CD4-positive, alpha-beta T cell treated with Interleukin-2 at 100 ng/mL for 4 hours (primary cell): ENCODE measurements at places on chromosomes 1 and 21.

DNA sequence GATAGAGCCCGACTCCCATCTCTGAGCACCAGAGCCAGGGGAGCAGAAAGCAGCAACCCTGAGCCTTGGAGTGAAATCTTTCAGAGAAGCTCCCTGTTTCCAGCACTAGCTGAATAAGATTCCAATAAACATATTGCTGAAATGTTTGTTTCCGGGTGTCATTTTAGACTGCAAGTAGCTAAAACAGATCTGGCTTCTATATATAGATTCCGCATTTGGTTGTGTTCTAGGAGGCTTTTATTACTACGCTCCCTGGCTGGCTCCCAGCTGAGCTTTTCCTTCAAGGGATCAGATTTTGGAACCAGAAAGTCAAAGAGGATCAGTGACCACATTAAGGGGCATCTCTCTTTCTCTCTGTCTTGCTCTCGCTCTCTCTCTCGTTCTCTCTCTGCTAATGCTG lies 88.2 kb downstream of the PAPPA2 start:
- no peak for DNase-seq

GRCh38 chr1:44545961-44546360 lies 128.3 kb downstream of the TMEM53 start:
- DNase-seq, result no peak

DNA sequence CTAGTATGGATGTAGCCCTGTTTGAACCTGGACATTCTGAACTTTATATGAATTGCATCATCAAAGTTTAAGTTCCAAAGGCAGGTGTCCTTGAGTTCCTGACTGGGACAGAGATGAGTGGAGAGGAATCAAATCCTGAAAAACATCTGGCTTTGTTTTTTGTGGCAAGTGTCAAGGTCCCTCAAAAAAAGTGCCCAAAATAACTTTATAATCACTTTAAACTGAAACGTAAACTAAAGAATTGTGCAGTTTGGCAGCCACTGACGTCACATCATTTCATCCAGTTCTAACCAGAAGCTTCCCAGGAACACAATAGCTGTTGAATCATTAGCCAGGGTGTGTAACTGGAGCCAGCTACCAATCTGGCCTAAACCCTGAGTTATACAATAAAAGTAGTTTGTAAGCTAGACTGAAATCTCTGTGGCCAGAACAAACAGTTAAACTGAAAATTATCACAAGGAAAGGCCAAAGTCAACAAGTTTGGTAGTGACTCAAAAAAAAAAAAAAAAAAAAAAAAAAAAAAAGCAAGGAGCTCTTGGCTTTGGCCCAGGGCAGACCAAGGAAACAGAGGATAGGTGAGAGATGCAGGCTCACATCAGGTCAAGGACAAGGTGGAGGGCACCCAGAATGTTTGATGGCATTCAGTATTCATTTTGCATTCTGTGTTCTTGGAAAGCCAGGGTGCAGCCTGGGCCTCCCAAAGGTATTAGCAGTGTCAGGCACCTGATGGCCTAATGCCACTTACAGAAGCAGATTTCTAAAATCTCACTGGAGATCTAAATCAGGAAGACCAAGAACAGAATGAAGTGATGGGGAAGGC lies 74.3 kb downstream of the TNFSF18 start:
- DNase-seq, result no peak

DNA sequence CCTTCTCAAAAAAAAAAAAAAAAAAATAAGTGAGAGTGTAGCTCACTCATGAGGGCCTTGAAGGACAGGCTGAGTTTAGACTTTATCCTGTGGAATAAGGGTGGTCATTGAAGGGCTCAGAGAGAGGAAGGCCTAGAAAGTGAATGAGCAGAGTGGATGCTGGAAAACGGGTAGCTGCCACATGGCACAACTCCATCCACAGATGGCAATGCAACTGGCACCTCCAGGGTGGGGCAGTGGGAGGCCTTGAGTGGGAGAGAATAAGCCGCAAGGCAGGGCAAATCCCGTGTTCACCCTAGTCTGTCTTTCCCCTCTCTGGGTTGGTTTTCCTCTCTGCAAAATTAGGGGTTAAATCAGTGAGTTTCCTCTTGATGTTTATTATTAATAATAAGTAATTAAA lies 3.1 kb downstream of the TNNI1 start:
- DNase-seq, result no peak

DNA sequence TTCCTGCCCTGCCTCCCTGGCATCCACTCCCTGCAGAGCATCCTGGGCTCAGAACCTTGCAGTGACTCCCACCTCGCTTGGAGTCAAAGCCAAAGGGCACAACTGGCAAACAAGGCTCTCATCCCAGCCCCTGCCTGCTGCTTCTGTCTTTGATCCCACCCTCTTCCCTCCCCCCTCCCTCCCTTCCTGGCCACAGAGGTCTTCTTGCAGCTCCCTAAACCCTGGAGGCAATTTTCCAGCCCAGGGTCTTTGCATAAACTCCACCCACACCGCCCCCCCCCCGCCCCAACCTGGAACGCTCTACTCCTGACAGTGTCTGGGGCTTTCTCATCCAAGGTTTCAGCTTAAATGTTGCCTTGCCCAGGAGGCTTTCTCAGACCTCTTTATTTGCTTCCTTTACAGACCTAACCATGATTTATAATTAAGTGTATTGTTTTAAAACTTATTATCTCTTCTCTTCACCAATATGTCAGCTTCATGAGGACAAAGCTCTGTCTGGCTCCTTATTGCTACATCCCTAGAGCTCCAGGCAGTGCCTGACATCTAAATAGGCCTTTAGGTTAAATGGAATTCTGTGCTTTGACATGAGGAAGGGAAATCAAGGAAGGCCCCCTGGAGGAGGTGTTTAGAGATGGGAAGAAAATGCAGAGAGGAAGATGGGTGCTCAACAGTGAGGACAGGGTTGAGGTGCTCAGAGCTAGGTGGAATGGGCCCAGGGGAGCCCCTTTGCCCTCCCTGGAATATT lies 37.7 kb upstream of the PADI1 start:
- no peak for DNase-seq

DNA sequence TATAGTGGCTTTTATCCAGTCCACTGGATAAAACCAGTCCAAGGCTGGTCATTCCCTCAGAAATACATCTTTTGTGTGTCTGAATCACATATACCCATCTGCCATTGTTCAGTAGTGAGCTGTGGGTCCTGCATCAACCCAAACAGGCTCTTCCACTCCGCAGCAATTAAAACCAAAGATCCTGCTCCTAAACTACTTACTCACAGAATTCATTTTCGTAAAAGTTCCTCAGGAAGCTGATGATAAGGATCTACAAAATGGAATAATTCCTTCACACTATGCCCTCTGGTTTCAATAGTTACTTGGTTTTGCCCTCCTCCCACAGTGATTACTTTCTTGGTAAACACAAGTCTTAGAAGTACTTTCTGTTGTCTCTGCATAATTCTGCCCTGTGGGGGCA lies 5.1 kb upstream of the MFSD2A start:
- no peak for DNase-seq

- no peak for DNase-seq
Observed at GRCh38 chr1:116309090-116309870, 63.8 kb upstream of the ATP1A1 start.

GRCh38 chr1:209190591-209191261 lies 392.8 kb upstream of the CAMK1G start:
- DNase-seq, result no peak

DNA sequence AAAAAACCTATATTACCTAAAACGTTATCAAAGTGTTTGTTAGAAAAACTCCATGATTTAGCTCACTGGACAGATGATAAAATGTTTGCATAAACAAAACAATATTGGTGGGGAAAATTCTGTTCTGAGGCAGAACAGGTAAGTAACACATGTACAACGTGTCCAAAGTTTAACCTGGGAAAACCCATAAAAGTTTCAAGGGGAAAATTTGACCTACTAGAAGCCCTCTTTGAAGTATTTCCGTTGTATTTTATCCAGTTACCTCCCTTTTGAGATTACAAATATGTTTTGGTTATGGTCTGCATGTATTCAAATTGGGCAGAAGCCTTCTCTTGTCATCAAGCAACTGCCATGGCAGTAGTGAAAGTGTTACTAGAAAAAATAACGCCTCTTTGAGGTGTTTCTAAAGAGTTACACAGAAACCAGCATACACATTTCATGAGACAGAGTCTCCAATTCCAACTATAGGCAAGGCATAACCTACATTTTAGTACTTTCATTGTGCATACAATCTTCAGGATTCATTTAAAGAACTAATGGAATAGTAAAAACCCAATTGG lies 58.0 kb upstream of the PDC start:
- DNase-seq, result no peak

- DNase-seq, result no peak
Observed at GRCh38 chr1:108816049-108816893, 40.6 kb downstream of the AKNAD1 start.

DNA sequence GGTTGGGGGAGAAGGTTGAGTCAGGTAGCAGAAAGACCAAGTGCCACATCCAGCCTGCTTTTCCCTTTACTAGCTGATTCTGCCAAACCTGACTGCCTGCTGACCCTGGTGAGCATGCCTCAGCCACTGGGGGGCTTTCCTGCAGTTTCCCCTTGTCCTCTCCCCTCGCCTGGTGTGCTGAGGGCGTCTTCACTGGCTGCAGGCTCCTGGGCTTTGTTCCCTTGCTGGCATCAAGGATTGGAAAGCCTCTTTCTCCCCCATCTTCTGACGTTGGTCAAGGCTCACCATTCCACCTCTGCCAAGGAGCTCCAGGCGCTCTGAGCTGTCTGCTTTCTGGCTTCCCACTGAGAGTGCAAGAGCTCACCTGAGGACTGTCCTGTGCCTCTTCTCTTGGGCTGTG lies 28.4 kb downstream of the MAN1C1 start:
- no peak for DNase-seq

- no peak for DNase-seq
Observed at GRCh38 chr1:116585886-116586285, 15.1 kb upstream of the CD58 start.

- no peak for DNase-seq
Observed at GRCh38 chr1:116553386-116554115, 17.3 kb downstream of the CD58 start.

- DNase-seq, result no peak
Observed at GRCh38 chr1:177310326-177310725, 139.6 kb downstream of the BRINP2 start.

GRCh38 chr1:38208716-38209632 lies 162.4 kb upstream of the POU3F1 start:
- DNase-seq, result no peak

- DNase-seq, result no peak
Observed at GRCh38 chr1:54872036-54872331, 15.0 kb downstream of the DHCR24 start.
